ENCODE measurements at places on chromosomes 5 and 9.

DNA sequence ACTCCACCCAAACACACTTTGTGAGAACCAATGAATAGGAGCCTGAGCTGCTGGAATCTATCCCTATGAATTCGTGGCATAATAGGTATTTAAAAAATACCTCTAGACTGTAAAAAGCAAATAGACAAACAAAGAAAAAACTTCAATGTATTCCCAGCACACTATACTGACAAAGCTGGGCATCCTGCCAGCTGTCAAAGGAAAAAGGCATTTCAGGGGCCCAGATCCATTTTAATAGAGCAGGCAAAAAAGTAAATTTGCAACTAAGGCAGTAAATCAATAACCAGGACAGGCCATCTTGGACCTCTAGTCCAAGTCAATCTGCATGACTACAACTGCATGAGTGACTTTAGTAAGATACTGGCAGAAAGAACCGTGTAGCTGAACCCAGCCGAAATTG is 25.6 kb upstream of the LARP1 start:
- no peak for ATAC-seq

DNA sequence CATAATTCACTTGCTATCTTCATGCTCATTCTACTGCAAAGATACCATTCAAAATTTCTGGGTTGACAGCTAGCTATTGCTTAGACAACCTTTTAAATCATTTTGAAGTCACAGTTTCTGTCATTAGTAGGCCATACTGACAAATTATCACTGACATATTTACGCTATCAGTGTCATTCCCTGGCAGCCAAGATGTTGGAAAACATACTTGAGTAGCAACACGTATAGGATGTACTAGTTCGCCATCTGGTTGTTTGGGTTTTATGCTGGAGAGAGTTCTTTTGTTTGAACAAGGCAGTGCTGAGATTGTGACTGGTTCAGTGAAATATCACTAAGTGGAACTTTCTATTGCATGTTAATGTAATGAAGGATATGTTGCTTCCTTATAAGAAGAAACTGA is 621.9 kb downstream of the DTWD2 start:
- no peak for ATAC-seq

DNA sequence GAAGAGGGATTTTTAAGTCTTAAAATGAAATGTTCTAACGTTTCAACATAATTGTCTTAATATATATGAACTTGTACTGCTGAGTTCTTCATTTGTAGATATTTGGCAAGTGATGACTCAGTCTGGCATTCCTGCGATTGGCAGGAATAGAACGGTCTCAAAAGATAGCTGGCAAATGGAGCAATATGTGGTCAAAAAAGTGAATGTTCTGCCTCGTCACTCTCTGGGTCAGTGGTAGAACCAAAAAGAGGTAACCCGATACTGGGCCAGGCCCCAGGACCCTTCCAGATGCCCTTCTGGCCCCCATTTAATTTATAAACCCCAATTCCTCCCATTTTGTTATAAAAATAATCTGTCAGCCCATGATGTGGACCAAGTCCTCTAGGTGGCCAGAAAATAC is 39.2 kb downstream of the ZNF366 start:
- ATAC-seq: no peak

- ATAC-seq: no peak
Observed at GRCh38 chr5:173969167-173970049, 19.6 kb upstream of the C5orf47 start.

DNA sequence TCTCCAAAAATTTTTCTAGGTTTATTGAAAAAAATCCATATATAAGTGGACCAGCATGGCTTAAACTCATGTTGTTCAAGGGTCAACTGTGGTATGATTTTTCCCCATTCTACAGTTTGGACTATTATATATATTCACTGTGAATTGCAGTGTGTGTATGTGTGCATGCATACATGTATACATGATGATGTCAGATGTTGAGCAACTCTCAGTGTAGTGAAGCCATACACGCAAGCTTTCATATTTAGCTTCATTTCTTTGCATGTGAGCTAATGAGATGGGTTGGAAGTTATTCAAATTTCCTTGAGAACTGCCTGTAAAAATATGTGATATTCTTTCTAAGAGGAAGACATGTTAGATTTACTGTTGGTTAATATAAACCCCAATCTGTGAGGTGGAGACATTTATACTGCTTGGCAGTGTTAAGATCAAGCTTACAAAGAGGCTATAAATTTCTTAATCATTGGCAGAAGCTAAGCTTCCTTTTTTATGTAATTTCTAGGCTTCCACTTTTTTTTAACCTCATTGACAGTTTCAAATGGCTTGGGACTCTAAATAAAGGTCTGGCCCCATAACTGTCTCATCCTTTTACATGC is 134.8 kb downstream of the GABRG2 start:
- ATAC-seq: no peak

GRCh38 chr5:68242743-68243142 is 27.2 kb downstream of the PIK3R1 start:
- ATAC-seq: no peak

- no peak for ATAC-seq
Observed at GRCh38 chr9:36779582-36779981, 206.9 kb downstream of the MELK start.

- no peak for ATAC-seq
Observed at GRCh38 chr9:91197232-91198181, 164.2 kb downstream of the AUH start.

DNA sequence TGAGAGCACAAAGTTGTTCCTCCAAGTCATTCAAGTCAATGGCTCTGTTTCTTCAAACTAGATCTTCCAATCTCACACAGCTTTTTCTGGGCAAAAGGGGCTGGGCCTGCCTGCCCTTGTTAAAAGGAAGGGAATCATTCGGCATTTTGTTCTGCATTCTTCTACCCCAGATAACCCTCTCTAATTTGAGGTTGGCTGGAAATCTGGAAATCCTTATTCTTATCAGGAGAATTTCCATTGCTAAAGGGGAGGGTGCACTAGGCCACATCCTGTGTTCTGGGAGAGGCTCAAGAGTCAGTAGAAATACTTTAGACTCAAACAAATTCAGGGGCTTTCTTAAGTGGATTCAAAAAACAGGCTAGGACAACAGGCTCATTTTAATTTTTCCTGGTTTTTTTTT is 384.7 kb upstream of the ZNF462 start:
- no peak for ATAC-seq

GRCh38 chr5:59712836-59713497 is 180.6 kb downstream of the PDE4D start:
- ATAC-seq: no peak

GRCh38 chr5:154708846-154709245 is 46.3 kb upstream of the LARP1 start:
- no peak for ATAC-seq

GRCh38 chr5:154196281-154196680 is 5.7 kb downstream of the GALNT10 start:
- no peak for ATAC-seq

DNA sequence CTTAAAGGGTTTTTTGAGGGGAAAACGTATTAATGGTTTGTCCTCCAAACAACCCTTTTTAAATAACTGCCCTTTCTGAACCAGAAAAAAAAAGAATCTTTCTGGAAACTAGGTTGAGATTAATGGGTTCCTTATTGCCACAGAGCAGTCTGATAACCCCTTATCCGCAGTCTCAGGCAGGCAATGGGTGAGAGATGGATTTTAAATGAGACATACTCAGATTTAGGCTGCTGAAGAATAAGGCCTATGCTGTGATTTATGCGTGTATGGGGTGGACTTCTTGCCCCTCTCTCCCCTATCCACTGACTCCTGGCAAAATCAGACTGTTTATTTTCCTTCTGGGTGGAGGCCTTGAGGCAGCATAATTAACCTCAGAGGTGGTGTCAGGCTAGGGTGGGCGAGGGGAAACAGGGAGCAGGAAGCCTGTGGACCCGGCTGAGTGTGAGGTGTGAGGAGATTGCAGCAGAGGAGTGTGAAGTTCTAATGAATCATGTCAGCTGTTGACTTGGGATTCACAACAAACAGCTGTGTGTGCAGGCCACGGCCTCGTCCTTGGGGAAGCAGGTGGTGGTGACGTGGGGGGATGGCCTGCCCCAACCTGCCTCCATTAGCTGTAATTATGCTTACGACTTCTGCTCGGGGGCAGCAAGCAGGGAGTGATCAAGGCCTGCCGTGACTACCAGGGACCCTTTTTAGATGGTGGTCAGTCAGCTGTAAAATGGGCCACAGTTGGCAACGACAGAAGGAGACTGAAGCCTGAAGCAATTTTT is 196.4 kb downstream of the SEMA6A start:
- ATAC-seq: no peak

DNA sequence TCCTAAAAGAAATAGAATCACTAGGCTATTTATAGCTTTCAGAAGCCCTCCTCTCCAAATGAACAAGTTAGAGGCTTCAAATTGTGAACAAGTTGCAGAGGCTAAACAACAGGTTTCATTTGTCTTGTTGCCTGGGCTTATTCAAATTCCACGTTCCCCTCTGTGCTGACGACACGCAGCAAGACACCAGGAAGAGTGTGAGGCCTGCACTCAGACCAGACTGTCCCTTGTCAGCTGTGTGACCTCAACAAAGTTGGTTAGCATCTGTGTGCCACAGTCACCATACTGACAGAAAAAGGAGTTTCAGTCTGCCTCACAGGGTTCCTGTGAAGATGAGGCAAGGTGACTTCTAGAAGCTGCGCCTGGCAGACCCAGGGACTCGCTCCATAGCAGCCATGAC is 22.1 kb upstream of the GABBR2 start:
- ATAC-seq: no peak
